AG09319 (cell line): ENCODE measurements at places on chromosomes 6 and 20.

DNA sequence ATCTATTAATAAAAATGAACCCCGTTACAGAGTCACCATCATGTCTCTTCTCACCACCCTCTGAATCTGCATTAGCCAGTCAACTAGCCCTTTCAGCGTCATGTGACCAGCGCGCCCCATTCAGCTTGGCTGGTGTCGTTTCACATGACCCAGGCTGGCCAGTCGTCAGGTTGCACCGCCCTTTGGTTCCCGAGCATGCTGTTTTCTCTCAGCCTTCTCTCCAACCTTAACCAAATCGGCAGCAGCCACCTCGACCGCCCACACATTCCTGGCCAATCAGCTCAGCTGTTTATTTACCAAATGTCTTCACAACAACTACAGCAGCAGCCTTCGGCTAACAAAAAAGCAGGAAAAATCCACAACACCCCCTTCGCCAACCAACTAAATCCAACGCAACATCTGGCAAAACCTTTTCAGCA, 5.6 kb downstream of the SRSF3 start:
- DNase-seq: no peak

GRCh38 chr6:99458319-99458718, 33.2 kb upstream of the PNISR start:
- no peak for DNase-seq

- DNase-seq: no peak
Observed at GRCh38 chr6:159695984-159696383, 2.9 kb upstream of the SOD2 start.

DNA sequence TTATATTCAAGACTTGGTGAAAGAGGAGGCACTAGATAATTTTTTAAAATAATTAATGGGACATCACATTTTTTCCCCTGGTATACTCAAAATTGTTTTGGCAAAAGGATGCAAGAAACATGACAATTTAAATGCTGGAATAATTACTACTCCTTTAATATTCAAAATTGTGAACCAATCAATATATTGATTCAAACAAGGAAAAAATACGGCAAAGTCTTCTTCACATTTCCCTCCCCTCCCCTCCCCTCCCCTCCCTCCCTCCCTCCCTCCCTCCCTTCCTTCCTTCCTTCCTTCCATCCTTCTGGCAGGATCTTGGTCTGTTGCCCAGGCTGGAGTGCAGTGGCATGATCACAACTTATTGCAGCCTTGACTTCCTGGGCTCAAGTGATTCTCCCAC, 4.1 kb downstream of the SLC35F1 start:
- no peak for DNase-seq

DNA sequence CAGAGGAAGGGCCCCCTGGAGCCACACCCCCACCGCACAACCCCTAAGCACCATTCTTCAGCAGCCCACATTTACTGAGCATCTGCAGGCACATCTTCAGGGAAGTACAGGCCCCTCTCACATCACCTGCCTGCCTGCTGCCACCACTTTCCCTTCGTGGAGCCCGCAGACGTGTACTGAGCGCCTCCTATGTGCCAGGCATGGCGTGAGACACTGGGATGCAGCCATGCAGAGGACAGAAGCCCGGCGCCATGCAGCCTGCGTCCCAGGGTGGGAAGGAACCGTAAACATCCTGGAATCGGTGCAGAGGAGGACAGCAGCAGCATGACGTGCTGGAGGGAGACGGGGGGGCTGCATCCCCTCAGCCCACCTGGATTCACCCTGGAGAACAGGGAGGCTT, 78.1 kb downstream of the GRM4 start:
- DNase-seq: no peak

GRCh38 chr6:34273242-34273805, 24.5 kb upstream of the SMIM29 start:
- DNase-seq: no peak

DNA sequence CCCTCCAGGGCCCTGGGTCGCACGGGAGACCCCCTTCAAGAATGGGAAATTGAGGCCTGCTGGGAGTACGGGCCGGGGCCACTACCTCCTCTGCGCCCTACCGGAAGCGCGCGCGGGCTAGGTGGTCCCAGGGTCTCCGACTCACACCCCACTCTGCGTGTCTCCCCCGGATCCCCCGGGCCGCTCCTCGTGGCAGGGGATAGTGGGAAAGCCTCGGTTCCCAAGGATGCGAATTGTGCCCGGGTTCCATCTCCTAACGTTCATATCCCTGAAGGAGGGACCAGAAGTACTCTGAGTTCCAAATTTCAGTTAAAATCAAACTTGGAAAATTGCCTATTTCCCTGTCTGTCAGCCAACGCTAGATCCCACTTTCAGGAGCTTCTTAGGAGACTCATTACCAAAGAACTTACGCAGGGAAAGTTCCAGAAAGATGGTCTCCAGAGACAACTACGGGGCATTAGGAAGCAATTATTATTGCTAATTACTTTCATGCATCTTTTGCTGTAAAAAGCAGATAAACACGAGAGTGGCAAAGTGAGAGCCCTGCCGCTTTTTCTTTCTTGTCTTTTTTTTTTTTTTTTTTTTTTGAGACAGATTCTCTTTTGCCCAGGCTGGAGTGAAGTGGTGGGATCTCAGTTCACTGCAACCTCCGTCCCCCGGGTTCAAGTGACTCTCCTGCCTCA, 858 bp downstream of the FAM83D start:
- no peak for DNase-seq

- DNase-seq: peak; percentile 57
Observed at GRCh38 chr6:36544228-36544627, 3.1 kb downstream of the STK38 start.

GRCh38 chr6:35034411-35035191, 106.5 kb downstream of the TCP11 start:
- DNase-seq: no peak

GRCh38 chr6:109891924-109892323, 86.2 kb upstream of the GPR6 start:
- DNase-seq: no peak

DNA sequence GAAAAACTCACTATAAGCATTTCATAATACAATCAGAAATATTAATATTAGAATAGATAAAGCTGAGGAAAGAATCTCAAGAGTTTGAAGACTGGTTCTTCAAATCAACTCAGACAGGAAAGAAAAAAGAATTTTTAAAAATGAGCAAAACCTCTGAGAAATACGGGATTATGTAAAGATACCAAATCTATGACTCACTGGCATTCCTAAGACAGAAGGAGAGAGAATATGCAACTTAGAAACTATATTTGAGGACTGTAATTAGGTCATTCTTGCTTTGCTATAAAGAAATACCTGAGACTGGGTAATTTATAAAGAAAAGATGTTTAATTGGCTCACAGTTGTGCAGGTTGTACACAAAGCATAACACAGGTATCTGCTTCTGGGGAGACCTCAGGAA, 665.1 kb downstream of the RNF144B start:
- DNase-seq: no peak

DNA sequence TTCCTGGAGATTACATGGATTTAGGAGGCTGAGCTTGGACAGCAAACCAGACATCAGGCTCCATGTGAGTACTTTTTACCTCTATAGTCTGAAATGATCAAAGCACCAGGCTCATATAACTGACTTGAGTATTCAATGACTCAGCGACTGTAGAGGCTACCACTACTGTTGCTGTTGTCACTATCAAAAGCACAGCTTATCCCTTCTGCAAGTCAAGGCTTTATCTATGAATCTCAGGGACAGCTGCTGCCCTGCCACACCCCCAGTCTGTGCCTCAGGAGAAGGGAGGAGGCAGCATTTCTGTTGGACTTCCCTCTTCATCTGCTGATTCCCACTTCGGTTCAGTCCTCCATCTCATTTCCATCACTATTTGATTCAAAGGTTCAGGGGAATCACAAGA, 80.5 kb upstream of the CNR1 start:
- no peak for DNase-seq

GRCh38 chr20:1322511-1323245, 6.3 kb downstream of the SDCBP2 start:
- DNase-seq: peak; percentile 77

DNA sequence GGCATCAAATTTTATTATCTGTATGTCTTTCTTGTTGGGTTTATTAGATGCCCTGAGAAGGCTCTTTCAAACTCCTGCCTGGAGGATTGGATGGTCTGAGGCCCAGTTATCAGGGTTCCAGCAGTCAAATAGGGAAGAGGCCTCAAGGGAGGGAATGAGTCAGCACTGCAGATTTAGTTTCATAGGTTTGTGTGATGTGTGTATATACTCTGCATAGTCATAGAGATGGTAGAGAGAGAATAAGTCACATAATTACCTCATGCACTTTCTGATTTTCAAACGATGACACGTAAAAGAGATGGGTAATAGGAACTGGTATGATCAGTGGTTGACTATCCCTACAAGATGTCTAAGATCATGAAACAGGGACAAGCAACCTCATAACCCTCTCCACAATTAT, 82.1 kb downstream of the ADAT2 start:
- no peak for DNase-seq

DNA sequence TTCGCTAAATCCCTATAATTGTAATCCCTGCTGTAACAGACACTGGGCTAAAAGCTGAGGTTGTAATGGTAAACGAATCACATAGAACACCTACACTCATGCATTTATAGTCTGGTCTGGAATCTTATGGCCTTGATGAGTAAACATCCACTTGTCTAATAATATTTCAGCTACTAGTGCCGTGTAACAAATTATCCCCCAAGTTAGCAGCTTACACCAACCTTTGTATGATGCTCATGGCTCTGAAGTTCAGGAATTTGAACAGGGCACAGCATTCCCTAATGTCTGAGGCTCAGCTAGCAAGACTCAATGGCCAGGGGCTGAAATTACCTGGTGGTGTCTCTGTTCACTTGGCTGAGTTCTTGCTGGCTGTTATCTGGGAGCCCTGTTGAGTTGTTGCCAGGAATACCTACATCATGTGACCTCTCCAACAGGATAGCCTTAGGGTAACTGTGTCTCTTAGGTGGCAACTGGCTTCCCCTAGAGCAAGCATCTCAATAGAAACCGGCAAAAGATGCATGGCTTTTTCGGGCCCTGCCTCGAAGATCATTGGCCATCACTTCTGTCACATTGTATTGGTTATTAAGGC, 100.9 kb upstream of the TMEM170B start:
- DNase-seq: no peak

DNA sequence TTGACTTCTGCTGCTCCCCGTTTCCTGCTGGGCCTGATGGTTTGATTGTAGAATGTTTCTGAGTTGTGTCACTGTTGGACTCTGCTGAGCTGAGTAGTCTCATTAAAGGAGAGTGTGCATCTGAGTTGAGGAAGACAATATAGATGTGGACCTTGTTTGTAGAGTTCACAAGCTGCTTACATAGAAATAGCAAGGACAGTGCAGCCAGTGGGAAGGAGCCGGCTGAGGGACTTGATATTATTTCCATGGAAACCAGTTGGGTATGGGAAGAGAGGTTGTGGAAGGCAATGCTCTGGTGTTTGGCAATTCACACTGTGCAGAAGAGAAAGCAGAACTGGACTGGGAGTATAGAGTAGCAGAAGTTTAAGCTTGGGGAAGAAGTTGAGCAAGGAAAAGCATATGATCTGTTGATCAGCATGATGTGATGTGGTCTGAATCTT, 14.8 kb downstream of the IGF2R start:
- no peak for DNase-seq

- no peak for DNase-seq
Observed at GRCh38 chr6:21163110-21163837, 430.3 kb upstream of the SOX4 start.

GRCh38 chr6:126253431-126253830, 86.5 kb upstream of the CENPW start:
- DNase-seq: no peak

DNA sequence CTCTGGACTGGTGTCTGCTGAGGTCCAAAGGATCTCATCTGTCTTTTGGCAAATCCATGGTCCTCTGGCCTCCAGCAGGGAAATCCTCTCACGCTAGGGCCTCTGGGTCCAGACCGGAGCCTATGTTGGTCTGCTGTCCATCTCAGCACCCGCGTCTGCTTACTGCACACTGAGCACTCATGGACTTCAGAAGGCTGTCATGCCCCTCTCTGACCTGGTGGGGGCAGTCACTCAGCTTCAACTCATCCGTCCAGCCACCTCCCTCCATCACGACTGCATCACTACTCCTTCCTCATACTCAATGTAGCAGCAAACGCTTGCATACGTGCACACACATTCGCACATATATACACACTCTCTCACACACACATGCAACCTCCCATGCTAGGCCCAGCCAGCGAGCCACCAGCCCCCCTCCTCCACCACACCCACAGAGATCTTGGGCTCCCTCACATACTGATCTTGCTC, 33.3 kb downstream of the GABRR2 start:
- no peak for DNase-seq

- no peak for DNase-seq
Observed at GRCh38 chr6:44291841-44292240, 21.3 kb downstream of the AARS2 start.

- DNase-seq: no peak
Observed at GRCh38 chr6:130933712-130934200, 106.5 kb downstream of the SMLR1 start.

DNA sequence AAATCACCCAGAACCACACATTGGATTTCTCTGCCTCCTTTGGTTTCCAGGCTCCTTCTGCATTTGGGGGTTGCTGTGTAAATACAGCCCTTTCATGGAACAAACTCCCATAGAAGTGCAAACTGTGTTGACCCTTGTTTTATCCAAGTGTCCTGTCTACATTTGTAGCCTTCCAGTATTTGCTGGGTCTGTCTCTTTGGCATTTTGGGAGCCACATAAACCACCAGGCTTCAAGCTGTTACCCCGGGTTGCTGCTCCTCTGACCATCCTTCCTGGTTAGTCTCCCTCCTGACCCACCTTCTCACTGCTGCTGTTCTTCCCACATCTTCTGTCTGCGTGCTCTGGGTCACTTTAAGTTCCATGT, 7.6 kb upstream of the MTHFD1L start:
- DNase-seq: no peak

- no peak for DNase-seq
Observed at GRCh38 chr6:131065824-131066171, 2.8 kb upstream of the EPB41L2 start.

DNA sequence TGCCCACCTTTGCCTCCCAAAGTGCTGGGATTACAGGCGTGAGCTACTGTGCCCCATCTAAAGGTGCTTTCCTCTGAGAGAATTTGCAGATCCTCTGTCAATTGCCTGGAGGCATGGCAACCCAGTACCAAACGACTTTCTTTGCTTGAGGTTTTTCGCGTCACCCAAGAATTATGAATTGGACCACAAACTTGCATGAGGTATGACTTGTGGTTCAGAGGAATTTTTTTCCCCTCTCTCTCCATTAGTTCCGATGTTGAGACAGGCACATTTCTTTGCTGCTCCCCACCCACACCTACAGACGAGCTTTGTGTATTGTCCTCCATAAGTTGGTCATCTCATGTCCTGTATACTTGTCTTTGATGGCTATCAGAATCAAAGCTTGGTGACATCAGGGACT, 11.8 kb upstream of the SCAF8 start:
- no peak for DNase-seq
